ENCODE measurements at places on chromosomes 5 and 9. TPM values are rescaled to one million over a fixed set of nuclear protein-coding genes. Genes with fewer than 3 reads are reported as not detected.
A peak's percentile ranks its signal among the peaks of the same experiment; 100 is the strongest.

DNA sequence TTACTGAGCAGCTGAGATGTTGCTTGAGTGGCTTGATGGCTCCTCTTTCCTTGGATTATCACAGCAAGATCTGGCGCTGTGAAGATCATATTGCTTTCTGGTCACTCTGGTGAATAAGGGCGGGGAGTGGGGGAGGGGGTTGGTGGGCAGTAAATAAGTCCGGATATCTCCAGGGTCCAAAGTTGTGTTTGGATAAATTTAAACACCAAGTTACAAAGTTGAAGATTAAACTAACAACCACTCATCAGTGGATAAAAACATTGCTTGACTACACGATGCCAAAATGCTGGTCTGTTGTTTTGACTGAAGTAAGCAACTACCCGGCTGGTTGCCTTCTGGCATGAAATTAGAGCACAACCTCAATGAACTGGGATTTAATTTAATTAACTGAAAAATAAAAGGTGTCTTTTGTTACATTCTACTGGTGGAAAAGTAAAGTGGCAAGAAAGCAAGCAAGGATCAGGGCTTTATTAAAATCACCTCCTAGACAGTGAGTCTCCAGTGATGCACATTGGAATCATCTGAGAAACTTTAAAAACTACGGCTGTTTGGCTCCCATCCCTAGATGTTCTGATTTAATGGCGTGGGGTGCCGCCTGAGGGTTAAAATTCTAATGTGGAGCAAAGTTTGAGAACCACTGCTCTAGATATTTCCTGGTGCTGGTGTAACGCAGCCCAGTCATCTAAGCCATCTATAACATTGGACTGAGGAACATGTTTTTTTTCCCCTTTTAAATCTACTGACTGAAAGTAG lies 86.7 kb upstream of the AGXT2 start:
- no peak for DNase-seq

GRCh38 chr5:17327048-17327625 lies 109.7 kb downstream of the BASP1 start:
- no peak for DNase-seq

DNA sequence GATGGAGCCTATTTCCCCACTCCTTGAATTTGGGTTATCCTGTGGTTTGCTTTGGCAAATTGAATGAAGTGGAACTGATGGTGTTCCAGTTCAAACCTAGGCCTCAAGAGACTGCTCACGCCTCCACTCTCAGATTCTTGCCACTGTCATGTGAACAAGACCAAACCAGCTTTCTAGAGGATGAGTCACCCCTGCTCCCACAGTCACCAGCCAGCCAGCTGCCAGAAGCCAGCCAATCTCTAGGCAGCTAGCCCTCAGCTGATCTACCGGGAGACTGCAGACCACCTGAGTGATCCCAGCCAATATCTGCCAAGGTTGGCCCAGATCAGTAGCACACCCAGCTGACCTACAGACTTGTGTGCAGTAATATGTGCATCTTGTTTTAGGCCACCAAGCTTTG lies 300.6 kb downstream of the TMEM38B start:
- peak; percentile 3 for DNase-seq

DNA sequence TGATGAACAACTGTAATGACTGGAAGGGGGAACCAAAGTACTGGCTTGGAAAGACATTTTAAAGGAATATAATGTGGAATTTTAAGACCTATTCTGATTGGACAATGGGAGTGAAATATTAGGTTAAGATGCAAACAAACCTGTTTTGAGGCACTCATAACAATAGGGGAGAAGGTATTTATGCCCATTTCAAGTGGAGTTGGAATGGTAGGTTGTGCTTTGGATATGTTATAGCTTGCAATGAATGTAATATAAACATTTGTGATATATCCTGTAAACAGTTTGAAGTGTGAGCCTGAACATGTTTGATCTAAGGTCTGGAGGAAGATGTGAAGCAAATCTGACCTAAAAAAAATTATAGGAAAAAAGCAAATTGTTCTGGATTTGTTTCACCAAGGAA lies 129.6 kb upstream of the GRHPR start:
- no peak for DNase-seq

GRCh38 chr9:85223506-85224125 lies 518.1 kb downstream of the AGTPBP1 start:
- no peak for DNase-seq

The BTNL3 gene
- not detected for total RNA-seq

Measured in A172 (cell line).